ENCODE measurements at places on chromosomes 7 and 10.

DNA sequence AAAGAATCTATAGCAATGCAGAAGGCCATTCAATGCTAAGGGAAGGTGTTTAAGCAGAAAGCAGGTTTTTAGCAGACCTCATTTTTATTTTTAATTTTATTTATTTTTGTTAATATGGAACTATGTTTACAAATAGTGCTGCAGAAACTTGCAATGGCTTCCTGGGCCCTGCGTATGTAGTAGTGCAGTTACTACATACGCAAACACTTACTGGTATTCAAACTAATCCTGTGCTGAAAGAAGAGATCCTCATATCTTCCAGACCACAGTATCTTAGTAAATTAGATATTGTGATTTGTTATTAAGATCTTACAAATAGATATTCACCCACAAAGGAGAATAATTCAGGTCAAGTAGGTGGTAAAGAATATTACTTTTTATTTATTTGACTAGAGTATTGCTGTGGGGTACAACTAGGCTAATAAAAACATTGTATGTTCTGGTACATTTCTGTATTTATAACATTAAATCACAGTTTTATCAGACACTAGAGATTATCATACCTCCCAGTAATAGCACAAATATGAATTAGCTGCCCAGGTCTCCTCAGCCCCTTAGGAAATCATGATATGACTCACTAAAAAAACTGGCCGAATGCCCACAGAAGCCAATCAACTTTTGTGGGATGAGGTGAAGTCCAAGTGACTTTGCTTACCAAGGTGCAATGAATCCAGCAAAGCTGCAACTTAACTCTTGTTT, 57.6 kb downstream of the RNLS start:
- DNase-seq = peak; percentile 77

DNA sequence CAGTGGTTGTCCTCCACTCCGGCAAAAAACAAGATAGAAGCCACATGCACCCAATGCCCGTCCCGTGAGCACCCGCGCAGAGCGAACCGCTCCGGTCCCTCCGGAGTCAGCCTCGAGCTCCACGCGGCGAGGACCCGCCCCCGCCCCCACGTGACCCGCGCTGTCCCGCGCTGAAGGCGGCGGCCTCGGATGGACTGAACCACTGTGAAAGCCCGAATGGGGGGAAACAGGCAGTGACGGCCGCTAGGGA, 766 bp upstream of the EIF3B start:
- peak; percentile 91 for DNase-seq

DNA sequence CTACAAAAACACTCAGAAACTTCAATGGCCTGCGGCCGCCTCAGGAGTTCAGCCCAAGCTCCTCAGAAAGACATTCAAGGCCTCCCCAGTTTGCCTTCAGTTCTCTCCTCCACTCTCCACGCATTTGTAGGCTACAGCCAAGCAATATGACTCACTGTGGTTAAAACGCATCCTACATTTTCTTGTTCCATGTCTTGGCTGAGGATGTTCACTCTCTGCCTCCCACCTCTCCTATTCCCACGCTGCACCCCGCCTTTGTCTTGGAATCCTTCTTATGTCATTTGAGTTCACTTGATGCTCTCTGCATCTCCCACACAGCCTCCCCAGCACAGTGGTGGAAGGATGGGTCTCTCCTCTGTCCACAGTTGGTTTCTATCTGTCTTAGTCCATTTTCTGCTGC, 184.8 kb downstream of the NPSR1 start:
- DNase-seq = no peak

GRCh38 chr10:10368951-10369576, 648.6 kb upstream of the CELF2 start:
- DNase-seq = no peak

- DNase-seq = peak; percentile 81
Measured at GRCh38 chr10:88991161-88991898, 732 bp downstream of the FAS start.

- no peak for DNase-seq
Measured at GRCh38 chr7:4068286-4068685, 613.8 kb upstream of the FOXK1 start.

- no peak for DNase-seq
Measured at GRCh38 chr7:27173511-27173955, 587 bp downstream of the HOXA10 start.

- no peak for DNase-seq
Measured at GRCh38 chr7:150307904-150308303, 15.3 kb upstream of the LRRC61 start.

GRCh38 chr10:132551093-132551807, 13.7 kb downstream of the INPP5A start:
- no peak for DNase-seq

DNA sequence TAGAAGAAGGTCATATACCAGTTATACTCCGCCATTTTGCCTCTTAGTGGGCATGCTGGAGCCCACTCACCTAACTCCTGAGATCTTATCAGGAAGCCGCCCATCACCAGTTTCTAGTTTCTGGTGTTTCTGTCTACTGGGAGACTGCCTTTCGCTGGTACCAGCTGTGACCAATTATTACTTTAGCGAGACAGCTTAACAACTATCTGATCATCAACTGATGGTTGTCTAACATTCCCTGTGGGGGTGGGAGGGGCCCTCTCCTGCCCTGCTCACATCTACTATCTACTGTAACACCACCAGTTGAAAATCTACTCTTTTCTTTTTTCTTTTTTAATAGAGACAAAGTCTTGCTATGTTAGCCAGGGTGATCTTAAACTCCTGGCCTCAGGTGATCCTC, 46.2 kb upstream of the C10orf67 start:
- no peak for DNase-seq

- DNase-seq = no peak
Measured at GRCh38 chr7:18268571-18268970, 227.0 kb upstream of the HDAC9 start.

DNA sequence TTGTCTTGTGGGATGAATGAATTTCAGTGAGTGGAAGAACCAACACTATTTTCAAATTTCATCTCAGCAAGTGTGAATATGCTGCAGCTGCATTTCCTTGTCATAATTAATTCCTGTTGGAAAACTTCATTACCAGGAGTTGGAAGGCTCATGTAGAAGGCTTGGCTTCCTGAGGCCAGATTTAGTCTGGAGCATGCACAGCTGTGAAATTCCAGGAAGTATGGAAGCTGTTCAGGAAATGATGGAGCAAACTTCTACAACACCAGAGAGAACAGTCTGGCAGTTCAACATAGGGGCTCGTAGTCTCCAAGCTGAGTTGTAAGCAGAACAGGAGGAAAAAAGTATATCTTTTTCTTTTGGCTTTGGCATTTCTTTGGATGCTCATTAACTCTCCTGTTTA, 1439.9 kb upstream of the CELF2 start:
- no peak for DNase-seq

- no peak for DNase-seq
Measured at GRCh38 chr7:108370616-108371015, 85.6 kb downstream of the NRCAM start.

DNA sequence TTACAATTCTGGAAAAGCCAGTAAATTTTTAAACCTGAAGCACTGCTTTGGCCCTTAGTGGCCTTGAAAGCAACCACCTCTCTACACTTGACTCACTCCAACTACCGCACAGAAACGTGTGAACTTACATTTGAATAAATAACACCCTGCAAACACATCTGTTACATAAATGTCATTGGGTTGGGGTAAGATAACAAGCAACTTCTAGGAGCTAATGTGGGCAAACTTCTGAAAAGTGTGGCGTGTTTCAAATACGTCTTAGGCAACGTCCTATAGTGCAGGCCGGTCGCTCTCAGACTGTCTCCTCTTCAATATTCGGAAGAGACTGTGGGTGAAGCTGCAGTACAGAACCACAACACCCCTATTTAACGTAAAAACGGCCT, 474 bp downstream of the ORC5 start:
- DNase-seq = peak; percentile 20

GRCh38 chr10:49803988-49804387, 41.9 kb upstream of the OGDHL start:
- no peak for DNase-seq

DNA sequence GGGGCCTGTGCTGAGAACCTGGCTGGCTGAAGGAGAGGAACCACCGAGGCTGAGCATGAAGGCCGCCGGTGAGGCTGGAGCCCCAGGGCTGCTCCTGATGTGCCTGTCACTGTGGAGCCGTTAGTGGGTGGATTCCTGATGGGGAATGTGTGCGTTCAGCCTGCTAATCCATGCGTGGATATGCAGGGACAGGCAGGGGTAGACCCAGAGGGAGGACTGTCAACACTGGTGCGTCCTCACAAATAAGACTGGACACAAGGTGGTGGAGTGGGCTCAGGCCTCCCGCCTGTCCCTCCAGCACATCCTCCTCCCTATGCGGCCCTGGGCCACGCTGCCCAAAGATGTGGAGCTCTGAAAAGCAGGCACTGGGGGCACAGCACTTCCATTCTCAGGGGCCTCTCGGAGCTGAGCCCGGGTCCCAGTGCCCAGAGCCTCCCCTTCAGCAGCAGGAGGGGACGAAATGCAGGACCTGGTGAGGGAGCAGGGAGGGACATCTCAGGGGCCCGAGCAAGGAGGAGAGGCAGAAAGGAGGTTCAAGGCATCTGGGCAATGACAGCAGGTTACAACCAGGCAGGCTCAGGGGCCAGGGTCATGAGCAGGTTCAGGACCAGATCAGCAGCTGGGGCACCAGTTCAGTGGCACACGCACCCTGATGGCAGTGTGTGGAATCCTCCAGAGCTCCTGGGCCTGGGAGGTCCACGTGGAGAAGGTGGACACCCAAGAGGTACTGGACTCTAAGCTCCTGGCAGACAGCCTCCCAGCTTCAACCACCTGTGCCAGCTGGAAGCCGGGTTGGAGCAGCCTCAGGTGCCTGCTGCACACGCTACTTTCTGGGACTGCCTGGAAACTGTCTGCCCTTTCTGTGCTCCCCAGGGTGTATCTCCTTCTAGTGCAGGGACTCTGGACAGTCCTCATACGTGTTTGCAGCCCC, 33.5 kb upstream of the ANTXRL start:
- DNase-seq = peak; percentile 13

DNA sequence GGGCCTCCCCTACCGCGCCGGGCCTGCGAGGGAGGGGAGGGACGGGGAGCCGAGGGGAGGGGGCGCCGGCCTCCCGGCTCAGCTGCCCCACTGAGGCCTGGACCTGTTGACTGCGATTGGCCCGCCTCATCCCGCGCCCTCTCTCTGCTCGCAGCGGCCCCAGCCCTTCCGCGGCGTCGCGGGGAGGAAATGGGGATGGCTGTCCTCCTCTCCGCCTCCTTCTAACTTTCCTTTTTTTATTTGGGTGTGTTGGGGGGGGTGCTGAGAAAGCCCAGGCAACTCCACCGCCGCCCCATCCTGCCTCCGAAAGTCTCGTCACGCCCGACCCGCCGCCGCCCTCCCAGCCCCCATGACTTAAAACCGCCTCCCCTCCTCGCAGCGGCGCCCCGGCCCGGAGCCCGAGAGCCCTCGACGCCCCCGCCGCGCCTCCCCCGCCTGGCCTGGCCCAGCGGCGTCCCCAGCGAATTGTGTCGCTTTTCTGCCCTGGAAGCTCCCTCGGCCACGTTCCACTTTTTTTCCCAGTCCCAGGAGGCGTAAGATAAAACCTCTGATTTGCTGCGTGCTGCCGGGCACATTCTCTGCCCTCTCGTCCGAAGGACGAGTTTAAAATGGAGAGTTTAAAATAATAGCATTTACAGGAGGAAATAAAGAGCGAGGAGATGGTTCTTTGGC, 842 bp upstream of the SKIDA1 start:
- DNase-seq = peak; percentile 71

Measured in colonic mucosa (tissue), 4 donors.